Epithelial cell of prostate (primary cell): ENCODE measurements at places on chromosomes 4 and X.
A peak's percentile ranks its signal among the peaks of the same experiment; 100 is the strongest.

DNA sequence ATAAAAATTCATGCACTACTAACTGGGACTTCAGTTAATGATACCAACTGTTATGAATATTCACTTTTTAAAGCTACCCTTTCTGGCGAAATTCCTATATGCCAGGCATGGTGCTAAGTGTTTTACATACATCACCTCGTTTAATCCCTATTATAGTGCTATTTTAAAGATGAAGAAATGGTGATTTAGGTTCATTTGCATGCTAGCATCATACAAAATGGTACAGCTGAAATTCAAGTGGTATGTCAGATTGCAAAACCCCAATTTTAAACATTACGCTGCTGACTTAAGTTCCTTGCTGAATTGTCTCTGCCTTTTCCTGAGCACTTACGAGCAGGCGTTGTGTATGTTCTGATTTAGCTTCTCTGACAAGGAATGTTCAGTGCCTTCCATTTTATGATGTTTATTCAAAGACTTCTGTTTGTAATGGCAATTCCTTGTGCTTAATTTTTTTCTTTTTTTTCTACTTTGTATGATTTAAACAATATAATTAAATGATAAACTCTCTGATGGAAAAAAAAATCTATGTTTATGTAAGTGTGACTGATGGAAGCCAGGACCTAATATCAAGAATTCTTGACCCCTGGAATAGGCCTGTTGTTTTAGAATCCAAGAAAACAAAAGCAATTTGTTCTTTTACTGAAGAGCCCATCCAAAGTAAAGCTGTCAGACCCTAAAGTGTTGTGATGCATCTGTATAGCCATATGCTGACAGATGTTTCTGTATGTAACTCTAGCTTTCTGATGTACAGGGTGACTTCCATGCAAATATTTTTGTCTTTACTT lies 148.1 kb downstream of the PCDH7 start:
- no peak for DNase-seq

- peak; percentile 8 for DNase-seq
Measured at GRCh38 chr4:110902500-110902899, 279.6 kb upstream of the PITX2 start.

DNA sequence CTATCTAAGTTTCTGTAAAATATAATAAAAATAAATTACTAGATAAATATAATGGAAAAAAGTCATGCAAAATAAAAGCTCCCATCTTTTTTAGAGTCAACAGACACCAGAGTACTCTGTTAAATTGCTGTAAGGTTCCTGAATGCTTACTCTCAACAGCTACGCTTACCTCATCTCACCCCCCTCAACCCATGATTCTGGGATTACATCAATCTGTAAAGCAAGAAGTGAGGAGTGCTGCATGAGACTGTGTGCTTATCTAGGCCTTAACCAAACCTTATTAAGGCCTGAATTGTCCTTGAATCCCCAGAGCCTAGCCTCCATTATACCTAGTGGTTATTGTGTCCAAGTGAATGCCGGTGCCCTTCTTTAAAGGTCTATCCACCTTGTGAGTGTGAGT lies 735.8 kb downstream of the RPA4 start:
- DNase-seq = no peak

DNA sequence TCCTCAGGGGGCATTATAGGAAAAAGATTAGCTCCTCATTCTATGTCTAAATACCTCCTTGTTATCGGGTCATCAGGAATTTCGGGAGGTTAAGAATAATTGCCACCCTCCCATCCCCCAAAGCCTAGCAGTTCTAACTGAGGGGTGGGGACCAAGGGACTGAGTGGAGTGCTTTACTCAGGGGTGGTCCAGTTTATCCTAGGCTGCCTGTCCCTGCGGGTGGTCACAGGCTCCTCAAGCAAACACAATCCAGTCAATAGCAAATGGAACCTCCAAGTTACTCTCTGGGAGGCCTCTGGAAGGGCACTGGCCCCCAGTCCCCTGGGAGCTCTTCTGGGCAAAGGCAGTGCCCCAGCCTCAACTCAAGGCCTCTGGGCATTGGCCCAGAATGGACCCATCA lies 6.7 kb downstream of the ELF4 start:
- no peak for DNase-seq

DNA sequence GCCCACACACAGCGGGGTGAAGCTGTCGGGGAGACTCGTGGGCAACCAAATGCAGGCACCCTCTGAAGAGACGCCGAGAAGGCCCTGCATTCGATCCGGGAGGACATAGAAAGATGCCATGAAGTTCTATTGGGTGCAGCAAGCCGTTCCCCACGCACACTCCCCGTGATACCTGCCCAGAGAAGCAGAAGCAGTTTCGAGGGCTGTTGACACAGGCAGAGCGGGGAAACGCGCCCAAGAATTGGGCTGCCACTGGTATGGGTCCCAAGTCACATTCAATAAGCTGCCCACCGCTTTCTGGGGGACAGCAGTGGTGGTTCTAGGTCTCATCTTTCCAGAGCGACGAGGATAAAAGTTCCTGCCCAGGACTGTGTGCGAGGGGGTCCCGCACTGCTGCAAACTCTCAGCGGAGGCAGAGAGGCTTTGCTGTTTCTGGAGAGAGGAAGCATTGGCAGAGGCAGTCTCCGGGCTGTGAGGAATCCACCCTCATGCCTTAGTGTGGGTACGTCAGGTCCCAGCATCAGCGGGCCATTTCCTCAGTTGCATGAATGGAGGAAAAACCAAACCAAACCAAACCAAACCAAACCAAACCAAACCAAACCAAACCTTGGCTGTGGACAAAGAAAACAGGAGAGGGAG lies 10.1 kb downstream of the PITX2 start:
- no peak for DNase-seq

- no peak for DNase-seq
Measured at GRCh38 chrX:455199-455598, 68.5 kb upstream of the PPP2R3B start.

- DNase-seq = no peak
Measured at GRCh38 chrX:10015355-10015722, 48.2 kb downstream of the CLDN34 start.

GRCh38 chr4:41935652-41936021 lies 408 bp downstream of the TMEM33 start:
- no peak for DNase-seq

GRCh38 chr4:112144546-112145325 lies 518 bp upstream of the FAM241A start:
- no peak for DNase-seq

GRCh38 chrX:50671661-50672060 lies 142.3 kb downstream of the SHROOM4 start:
- DNase-seq = no peak

DNA sequence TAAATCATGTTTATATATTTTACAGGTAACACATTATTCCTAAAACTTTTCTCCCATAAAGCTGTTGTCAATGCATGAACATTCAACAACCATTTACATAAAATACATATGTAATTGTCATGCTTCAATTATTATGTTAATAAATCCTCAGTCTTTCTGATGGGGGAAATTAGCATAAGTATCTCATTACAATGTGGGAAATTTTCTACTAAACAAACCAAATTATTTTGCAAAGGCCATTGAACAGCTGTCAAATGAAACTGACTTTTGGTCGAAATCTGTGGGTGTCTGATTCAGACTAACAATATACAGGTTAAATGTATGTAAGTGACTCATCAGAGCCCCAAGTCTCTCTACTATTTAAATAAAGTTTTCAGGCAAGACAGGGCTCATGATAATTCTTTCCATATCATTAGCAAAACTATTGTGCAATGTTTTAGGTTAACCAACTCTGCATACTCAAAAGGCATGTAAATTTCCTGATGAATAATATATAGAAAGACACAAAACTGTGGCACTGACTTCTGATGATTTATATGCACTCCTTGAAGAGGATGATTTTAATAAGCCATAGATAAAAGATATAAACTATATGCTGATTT lies 795.3 kb upstream of the AADAT start:
- DNase-seq = no peak

DNA sequence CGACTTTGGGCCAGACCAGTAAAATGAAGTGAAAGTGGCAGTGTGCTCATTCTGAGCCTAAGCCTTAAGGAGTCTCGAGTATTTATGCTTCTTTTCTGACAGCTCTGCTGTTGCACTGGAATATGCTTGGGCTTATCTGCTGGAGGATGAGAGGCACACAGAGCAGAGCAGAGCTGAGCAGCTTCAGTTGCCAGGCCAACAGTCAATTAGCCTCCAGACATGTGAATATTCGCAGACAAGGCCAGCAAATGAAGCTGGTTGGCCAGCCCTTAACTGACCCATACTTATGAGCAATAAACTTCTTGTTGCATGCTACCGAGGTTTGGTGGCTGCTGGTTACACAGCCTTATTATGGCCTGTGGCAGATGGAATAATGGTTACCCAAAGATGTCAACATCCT lies 203.0 kb upstream of the GEMIN8 start:
- DNase-seq = no peak

- DNase-seq = no peak
Measured at GRCh38 chr4:175560604-175561003, 251.5 kb downstream of the GPM6A start.

- no peak for DNase-seq
Measured at GRCh38 chrX:4850312-4850711, 1136.9 kb upstream of the PRKX start.

DNA sequence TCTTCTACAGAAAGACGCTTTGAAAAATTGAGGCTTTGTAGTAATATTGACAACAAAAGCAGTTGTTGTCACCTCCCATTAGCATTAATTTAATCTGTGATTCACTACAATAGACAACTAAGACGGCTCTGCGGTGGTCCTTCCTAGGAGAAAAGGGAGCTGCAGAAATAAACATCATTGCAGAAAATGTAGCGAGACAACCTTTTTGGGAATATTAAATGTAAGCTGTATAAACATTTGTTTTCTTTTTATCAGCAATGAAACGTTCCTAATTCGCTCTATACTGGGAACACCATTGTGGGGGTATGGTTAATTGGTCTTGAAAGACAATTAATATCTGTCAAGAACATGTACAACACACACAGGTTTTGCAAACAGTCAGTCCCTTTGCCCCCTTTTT lies 583.3 kb upstream of the TENM3 start:
- DNase-seq = no peak

DNA sequence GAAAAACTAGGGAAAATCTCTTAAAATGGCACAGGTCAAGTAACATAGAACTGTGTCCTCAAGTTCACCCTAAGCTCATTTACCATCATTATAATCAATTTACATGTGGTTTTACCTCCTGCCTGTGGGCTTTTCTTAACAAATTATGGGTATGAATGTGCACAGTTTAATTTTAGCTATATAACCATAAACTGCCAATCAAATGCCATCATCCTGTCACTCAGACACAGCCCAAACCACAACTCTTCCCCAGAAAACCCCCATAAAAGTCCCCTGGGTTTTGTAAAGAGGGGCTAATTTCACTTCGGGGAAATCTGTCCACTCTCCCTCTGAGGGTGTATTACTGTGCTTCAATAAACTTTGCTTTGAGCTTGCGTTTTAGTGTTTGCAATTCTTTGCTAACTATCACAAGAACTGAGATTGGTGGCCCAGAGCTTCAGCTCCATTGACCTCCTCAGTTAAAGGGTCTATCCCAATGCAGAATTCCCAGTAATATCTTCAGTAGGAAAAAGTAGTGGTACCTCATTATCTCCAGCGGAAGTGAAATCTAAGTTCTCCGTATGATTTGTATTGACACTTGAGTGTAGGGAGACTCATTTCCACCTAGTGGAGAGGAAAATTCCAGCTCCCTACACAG lies 394.6 kb downstream of the SPOCK3 start:
- DNase-seq = no peak

GRCh38 chr4:87886083-87886482 lies 53.3 kb downstream of the MEPE start:
- no peak for DNase-seq

GRCh38 chr4:39637586-39638353 lies 895 bp downstream of the SMIM14 start:
- no peak for DNase-seq

DNA sequence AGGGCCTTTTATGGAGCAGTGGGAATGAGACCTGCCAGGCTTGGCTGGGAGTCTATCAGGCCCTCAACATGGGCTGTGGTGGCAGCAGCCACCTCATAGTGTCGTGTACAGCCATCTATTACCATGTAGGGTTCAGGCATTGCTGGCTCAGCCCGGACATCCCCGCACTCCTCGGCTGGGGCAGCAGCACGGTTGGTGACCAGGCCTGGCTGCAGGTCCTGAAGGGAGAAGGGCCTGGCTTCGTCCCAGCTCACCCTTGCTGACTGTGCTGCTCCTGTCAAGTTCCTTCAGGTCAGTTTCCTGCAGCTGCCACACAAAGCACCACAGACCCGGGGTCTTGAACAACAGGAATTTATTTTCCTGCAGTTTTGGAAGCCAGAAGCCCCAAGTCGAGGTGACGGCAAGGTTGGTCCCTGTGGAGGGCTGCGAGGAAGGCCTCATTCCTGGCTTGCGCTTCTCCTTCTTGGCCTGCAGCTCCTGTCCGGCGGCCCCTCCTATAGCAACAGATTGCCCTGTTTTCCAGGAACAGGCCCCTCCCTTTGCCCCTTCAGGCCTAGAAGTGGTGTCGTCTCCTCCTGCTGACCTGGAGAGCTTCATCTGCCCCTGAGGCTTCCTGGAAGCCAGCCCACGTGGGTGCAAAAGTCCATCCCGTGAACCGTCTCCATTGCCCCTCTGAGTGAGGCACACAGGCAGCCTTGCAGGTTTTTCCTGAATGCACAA lies 25.2 kb upstream of the SORCS2 start:
- DNase-seq = no peak

- no peak for DNase-seq
Measured at GRCh38 chrX:106906361-106906760, 3.2 kb upstream of the RIPPLY1 start.

DNA sequence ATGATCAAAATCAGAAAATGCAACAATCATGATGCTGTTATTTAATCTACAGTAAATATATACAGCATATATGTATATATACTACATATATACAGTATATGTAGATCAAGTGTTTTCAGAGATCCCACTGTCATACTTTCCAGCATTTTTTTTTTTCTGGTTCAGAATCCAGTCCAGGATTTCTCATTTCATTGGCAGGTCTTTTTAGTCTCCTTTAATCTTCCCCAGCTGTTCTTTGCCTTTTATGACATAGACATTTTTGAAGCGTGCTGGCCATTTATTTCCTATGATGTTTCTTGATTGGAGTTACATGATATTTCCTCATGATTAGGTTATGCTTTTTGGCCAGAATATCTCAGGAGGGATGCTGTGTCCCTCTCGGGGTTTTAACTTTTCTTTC lies 92.0 kb upstream of the TLR2 start:
- no peak for DNase-seq

DNA sequence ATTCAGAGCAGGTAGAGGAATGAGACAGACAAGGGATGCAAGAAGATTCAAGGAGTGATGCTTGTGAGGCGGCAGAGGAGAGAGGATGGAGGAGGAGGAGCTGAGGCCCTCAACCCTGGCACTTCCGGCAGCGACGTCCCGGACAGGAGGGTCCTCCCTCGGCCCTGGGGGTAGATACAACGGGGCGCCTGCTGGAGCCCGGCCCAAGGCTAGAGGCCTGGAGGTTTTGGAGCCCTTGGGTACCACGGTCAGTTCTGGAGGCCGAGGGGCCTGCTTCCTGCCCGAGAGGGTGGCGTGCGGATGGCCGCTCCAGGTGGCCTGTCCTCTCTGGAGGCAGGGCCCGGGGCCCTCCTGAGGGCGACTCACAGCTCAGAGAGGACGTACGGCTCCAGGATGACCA lies 13.5 kb downstream of the SSR4 start:
- DNase-seq = no peak
